ENCODE measurements at places on chromosomes 16 and 17.

DNA sequence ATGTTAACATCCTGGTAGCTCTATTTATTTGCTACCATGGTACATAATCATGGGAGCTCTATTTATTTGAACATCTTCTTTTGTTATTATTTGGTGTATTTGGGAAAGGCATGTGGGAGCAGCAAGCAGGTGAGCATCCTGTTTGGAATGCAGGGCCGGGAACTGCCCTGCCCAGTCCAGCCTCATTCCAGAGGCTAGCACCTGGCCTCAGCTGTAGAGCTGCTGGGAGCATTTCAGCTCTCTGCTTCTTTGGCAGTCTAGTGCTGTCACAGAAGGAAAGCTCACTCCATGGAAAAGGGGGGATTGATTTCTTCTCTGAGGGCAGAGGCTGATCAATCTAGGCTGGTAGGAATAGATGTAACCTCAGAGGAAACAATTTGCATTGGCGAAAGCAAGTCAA, 112.5 kb downstream of the WWOX start:
- no peak for DNase-seq

DNA sequence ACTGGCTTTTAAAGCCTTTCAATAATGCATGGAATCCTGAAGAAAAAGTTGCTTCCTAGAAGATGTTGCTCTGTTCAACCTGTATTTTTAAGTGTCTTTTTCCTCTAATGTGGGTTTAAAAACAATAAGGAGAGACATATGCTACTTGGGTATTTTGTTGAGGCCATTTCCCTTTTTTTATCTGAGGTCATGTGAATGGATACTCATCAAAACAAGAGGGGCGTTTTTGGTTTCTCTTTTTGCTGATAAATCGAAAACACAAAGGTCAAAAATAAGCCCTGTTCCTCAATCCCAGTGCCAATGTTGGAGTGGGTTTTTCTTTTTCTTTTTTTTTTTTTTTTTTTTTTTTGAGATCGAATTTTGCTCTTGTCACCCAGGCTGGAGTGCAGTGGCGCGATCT, 468.0 kb upstream of the RBFOX1 start:
- DNase-seq: no peak

DNA sequence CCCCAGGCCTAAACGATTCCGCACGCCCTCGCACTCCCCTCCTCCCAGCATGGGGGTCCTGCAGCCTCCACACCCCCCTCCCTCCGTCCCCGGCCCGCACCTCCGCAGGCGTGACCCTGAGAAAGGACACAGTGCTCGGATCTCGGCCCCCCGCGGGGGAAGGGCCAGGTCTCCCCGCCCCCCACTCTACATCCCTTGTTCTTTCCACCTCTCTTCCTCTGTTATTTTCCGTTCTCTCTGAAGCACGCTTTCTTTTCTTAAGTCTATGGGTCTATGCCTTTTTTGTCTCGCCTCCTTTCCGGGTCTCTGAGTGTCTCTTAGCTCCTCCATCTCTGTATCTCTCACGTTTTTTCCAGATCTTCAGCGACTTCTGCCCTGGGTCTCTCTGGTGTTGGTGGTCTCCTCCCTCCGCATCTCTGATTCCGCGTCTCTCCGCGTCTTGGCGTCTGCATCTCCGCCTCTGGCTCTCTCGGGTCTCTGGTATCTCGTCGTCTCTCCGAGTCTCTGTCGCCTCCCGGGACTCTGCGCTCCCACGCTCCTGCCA, 2.1 kb upstream of the HES7 start:
- peak; percentile 57 for DNase-seq

DNA sequence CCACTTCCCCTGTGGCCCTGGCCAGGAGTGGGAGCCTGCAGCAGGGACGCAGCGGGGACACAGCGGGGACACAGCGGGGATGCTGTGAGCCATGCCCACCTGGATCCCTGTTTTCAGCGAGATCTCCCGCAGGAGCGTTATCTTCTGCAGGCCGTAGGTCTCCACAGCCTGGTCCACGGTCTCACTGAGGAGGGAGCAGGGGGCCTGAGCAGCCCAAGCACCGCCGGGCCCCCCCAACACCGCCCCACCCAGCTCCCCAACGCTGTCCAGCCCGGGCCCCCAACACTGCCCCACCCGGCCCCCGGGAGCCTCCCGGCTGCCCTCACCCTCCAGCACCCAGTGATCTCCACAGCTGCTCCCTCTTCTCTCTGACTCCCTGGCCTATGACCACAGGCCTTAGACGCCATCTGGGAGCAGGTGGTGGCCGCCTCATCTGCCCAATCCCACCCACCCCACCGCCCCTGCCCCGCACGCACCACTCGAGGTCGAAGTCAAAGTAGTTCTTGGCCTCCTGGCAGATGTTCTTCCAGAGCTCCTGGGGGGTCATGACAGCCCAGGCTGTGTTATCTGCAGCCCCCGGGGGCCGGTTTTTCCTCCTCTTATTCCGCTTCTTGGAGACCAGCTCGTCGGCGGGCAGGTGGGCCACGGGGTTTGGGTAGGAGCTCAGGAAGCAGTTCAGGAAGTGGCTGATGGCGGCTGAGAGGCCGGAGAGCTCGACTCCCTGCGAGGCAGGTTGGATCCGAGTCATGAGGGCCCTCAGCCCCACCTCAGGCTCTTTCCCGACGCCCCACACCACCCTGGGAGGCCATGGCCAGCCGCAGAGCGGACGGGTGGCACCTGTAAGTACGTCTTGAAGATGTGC, 17.0 kb downstream of the CLUH start:
- DNase-seq: no peak

- DNase-seq: no peak
These were observed 153.8 kb downstream of the MSI2 start for GRCh38 chr17:57410169-57410568.

GRCh38 chr16:21656795-21657768, 4.7 kb upstream of the IGSF6 start:
- DNase-seq: no peak

- DNase-seq: no peak
These were observed 2.1 kb downstream of the KRT33B start for GRCh38 chr17:41367426-41368075.

DNA sequence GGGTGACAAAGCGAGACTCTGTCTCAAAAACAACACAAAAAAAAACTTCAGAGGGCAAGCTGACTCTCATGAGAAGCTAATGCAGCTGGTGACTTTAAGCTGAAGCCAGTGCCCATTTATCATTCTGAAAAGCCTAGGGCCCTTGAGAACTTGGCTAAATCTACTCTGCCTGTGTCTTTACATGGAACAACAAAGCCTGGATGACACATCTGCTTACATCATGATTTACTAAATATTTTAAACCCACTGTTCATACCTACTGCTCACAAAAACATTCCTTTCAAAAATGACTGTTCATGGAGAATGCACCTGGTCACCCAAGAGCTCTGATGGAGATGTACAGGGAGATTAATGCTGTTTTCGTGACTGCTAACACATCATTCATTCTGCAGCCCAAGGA, 6.1 kb upstream of the ALOX12 start:
- DNase-seq: no peak

DNA sequence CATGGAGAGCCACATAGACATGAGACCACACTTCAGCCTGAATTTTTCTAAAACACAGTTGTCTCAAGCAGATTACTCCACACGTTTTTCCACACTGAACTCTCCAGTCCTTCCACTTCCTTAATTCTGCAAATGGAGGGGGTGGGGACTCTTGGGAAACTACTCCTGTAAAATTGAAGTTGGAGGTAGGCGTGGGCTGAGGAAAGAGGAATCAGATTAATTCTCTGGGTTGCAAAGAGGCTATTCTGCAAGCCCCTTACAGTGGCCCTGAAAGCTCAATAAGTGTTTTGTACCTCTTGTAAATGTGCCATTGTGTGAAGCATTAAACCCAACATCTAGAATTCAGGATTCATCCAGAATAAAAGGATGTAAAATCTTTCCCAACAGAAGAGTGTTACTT, 9.6 kb downstream of the MARVELD3 start:
- no peak for DNase-seq

DNA sequence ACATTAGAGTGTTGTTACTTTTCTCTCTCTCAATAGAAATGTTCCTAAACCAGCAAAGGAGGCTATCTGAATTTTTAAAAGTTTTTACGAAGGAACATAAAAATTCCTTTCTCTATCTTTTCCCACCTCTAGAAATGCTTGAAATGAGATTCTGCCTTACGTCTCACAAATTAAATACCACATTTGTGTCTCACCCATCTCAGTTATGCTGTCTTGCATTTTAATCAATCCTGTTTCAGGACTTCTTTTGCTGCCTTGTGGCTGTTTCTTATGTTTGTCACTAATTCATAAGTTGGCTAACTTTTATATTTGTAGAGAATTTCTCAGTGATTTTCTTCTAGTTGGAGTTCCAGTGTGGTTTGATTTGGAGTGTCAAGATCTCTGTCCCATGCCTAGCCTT, 3.5 kb downstream of the OMG start:
- DNase-seq: no peak

- no peak for DNase-seq
These were observed 13.6 kb downstream of the CLEC16A start for GRCh38 chr16:10957771-10958482.

DNA sequence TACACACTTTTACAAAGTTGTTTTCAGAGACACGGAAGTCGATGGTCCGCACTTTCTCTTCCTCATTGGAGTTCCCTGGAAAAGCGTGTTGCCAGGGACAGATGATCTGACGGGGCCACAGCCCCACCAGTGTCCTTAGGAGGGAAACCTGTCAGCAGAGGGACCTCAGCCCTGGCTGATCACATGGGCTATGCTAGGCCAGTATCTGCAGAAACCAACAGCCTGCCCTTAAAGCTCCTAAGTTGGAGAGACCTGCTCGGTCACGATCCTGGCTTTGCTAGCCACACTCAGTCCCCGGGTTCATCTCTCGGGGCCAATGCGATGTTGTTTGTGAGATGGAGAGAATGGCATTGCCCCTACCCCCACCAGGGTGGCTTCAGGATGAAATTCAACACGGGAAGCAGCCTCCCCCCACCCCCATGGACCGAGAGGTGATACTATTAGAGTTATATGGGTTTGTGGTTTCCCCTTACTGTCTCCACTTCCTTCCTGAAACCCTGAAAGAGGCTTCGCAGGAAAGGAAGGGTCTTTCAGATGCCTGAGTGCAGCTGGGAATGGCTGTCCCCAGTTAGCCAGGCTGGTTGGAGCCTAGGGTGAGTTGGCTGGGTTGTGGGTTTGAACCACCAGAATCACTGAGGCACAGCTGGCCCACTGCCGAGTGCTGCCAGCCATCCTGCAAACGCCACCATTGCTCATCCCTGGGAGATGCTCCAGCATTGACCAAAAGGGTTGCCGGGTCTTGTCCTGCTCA, 16.6 kb downstream of the RMI2 start:
- DNase-seq: no peak

DNA sequence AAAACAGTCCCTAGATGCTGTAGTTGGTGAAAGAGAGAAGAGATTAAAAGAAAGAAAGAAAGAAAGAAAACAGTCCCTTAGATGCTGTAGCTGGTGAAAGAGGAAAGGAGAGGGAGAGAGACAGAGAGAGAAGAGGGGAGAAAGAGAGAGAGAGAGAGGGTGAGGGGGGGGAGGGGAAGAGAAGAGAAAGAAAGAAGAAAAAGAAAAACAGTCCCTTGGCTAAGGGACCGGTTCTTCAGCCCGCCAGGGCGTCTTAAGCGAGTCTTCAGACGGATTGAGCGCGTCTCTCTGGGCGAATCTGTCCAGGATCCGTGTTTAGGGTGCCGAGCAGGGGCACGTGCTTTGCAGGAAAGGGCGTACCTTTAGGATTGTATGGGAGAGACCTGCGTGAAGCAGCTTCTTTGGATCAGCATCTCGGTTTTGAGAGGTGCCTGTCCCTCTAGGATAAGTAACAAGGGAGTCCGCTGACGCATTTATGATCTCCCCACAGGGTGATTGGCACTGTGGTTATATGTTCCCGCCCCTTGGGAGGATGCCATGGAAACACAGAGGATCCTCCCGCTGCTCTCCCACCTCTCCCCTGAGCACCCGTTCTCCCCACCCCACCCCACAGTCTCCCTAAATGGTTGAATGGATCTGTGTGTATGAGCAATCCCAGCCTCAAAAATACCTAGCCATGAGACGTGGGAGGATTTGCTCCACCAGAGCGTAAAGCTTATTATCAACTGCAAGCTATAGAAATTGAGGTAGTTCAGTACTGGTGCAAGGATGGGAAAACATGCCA, 16.7 kb downstream of the GNGT2 start:
- DNase-seq: peak; percentile 92

DNA sequence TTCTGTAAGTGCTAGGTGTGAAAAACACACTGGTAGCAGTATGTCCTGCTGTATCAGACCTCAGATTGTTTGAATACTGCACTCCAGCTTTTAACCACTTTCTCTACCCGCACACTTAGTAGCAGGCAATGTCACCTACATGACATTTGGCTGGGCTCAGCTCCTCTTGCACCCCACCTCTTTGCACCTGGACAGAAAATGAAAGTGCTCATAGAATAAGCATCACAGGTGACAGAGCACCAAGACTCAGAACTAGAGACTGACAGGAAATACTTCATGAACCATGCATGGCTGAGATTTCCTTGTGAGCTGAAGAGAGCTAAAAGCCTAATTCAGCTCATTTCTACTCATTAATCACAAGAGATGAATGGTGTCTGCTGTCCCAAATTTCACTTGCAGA, 1014.2 kb upstream of the CDH8 start:
- no peak for DNase-seq

DNA sequence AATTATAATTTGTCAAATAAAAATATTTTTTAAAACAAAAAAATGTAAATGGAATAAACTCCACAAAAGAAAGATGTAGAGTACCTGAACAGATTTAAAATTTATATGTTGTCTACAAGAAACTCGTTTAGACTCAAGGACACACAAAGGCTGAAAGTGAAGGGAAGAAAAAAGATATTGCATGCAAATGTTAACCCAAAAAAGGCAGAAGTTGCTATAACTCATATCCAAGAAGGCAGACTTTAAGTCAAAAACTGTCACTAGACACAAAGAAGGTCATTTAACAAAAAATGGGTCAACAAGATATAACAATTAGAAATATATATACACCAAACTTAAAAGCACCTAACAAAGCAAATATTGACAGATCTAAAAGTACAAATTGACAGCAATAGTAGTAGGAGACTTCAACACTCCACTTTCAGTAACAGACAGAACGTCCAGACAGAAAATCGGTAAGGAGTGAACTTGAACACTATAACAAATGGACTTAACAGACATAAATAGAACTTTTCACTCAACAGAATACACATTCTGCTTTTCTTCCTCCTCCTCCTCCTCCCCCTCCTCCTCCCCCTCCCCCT, 40.8 kb upstream of the MYLK3 start:
- no peak for DNase-seq

GRCh38 chr17:3656755-3657587, 11.4 kb downstream of the TAX1BP3 start:
- DNase-seq: no peak

DNA sequence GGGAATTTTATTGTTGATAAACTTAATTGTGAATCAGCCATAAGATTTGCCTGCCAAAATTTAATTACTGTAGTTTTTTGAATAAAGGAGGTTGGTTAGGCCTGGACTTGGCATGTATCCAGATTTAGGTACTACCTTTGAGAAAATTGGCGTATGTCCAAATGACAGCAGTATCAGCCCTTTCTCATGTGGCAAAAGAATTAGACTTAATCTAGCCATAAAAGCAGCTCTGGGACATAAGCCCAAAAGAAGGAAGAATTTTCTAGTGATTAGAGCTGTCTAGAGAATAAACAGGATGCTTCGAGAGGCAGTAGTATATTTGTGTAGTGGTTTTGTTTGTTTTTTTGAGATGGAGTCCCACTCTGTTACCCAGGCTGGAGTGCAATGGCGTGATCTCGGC, 27.7 kb downstream of the PPM1E start:
- no peak for DNase-seq

GRCh38 chr17:48575673-48576478, 2.3 kb downstream of the HOXB4 start:
- DNase-seq: no peak
